ENCODE measurements at places on chromosomes 11 and 22.

GRCh38 chr11:10490032-10490397, 35.0 kb downstream of the AMPD3 start:
- DNase-seq, result no peak

DNA sequence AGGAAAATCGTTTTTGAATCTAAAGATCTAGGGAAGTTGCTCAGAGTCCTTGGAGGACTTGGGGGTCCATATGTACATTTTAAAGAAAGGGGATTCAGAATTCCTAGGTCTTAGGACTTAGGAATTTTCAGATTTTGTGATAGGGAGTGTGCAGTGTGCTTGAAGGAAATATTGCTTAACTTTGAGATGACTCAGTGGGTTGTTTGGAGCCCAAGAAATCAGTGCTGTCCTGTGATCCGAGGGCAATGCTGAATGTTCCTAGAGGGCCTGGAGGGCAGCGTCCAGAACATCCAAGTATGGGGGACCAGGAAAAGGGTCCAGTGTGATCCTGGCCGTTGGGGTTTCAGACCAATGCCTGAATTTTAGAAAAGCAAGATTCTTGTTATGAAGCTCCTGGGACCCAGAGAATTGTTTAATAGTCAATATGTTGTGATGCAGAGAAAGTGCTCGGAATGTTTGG, 3.1 kb upstream of the IGF2 start:
- DNase-seq, result no peak

DNA sequence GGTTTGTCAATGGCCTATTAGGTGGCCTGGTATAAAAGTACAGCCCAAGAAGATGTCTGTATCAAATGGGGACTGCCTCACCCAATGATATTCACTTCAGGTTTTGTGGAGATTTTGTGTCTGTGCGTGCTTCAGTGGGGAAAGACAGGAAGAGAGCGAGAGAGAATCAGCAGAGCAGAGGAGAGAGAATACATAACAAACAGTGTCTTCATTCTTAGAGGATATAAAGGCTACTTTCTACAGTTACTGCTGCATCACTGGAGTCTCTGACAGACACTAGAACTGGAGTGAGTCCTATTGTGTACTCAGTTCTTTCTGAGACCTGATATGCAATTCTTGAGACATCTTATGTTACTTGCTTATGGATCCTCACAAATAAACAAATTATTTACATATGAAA, 115.0 kb downstream of the CASP12 start:
- DNase-seq, result no peak

DNA sequence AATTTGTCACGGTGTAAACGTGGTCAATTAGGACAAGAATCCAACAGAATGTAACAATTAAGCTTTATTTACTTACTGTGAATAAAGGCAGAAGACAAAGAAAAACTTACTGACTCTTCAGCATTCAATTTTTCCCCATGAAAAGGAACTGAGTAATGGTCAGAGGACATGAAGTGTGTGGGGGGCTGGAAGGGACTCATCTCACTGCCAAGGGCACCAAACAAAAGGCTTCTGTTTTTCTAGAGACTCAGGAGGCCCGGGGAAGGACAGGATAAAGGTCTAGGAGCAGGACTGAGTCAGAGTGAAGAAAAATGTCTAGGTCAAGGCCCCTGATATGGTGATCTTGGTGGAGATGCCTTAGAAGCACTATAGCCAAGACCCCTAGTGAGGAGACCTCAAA, 564.2 kb upstream of the ANO5 start:
- no peak for DNase-seq

- DNase-seq, result no peak
Observed at GRCh38 chr22:24938741-24939341, 7.7 kb downstream of the LHFPL7 start.
